NCI-H446 (cell line): ENCODE measurements at places on chromosomes 2 and 18.
A peak's percentile ranks its signal among the peaks of the same experiment; 100 is the strongest.

DNA sequence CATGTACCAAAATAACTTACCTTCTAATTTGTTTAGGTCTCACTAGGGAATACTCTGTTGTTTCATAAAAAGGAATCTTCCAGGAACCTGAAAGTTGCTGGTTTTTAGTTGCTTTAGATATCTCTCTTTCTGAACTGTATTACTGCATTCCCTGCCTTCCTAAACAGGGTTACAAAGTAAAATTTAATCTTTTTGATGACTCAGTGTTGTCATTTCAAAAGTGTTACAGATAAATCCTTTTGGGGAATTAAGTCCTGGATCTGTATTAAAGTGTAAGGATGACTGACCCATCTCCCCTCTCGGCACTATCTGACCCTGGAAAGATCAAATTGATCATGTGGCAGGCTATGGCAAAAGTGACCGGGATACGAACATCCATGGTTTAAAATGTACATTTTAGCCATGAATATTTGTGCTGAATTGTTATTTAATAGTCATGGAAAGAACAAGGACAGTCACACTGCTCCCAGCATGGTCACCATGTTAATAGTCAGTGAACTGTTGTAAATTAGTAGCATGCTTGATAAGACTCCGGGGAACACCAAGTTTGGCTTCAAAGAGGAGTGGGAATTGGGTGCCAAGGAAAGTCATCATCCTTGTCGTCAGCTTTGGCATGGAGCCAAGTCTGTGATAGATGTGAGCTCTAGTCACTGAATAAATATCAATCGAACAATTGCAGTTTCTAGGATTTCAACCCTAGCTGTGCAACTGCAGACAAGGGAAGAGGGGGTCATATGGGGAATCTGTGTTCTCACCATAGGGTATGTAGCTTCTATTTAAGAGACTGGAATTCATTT lies 4.2 kb downstream of the PLEKHA3 start:
- DNase-seq: peak; percentile 86

GRCh38 chr2:170201734-170202393 lies 23.9 kb downstream of the MYO3B start:
- DNase-seq: no peak

DNA sequence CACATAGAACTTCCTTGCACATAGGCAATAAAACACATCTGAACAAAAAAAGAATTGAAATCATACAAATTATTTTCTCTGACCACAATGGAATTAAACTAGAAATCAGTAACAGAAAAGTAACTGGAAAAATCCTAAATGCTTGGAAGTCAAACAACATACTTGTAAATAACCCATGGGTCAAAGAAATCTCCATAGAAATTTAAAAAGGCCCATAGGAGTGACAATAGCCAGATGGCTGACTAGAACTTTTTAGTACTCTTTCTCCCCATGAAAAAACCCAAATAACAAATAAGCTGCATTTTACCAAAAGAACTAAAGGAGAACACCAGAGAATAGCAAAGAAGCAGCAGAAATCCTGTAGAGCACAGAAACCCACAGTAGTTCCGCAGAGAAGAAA lies 139.2 kb upstream of the COL3A1 start:
- no peak for DNase-seq

DNA sequence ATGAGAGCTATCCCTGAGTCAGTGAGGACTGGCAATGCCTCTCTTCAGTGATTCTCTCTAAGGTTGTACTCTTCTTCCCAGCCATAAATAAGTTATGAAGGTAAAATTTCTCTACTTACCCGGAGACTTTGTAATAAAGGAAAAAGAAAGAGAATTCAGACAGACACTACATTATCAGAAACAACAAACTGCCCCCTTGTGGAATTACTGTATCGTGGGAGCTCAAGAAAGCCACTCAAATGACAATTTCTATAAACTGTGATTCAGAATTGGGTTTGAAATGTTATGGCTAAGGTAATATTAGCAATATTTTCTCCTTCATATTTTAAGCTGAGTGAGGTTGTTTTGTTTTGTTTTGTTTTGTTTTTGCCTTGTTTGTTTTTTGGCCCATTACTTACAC lies 155.8 kb upstream of the TANK start:
- no peak for DNase-seq

DNA sequence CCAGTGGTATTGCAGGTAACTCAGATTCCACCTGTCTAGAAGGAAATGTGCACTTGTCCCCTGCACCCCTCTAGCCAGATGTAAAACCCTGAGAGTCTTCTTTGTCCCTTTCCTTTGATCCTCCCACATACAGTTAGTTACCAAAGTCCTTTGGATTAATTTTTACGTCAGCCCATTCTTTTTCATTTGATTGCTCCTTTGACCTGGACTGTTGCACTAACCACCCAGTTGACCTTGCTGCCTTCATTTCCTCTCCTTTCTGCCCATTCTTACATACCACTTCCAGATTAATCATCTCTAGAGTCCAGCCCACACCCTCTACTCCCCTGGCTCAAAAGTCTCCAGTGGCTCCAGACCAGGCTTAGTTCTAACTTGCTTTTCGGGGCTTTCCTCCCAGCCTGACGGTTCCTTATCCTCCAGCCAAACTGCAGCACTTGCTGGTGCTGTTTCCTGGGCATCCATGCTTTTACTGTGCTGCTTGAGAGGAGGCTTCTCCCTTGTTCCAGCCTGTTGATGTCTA lies 99.3 kb downstream of the SPTBN1 start:
- no peak for DNase-seq

- DNase-seq: peak; percentile 42
Measured at GRCh38 chr18:33751613-33752221, 173.7 kb downstream of the ASXL3 start.

GRCh38 chr2:40820319-40820718 lies 368.4 kb upstream of the SLC8A1 start:
- DNase-seq: no peak
